Bronchial epithelial cell (primary cell): ENCODE measurements at places on chromosomes 4 and X.

- no peak for DNase-seq
Measured at GRCh38 chr4:152342293-152342692, 193.6 kb downstream of the FBXW7 start.

- no peak for DNase-seq
Measured at GRCh38 chr4:77745792-77746191, 73.4 kb downstream of the CNOT6L start.

DNA sequence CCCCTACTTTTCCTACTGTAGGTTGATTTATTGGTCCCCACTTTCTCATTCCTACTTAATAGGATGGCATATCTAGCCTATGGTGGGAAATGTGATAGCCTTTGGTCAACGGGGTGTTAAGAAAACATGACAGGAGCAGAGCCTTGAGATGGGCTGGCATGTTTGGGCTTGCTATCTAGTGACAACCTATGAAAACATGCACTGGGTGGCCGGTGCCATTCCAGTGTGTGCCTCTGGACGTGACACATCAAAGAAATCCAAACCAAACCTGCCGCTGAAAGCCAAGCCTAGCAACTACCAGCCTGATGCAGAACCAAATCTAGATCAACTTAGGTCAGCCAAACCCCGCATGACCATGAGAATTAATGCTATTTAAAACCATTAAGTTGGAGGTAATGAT is 317.6 kb downstream of the DMD start:
- peak; percentile 56 for DNase-seq

GRCh38 chr4:41287005-41287404 is 30.3 kb downstream of the UCHL1 start:
- DNase-seq: no peak

DNA sequence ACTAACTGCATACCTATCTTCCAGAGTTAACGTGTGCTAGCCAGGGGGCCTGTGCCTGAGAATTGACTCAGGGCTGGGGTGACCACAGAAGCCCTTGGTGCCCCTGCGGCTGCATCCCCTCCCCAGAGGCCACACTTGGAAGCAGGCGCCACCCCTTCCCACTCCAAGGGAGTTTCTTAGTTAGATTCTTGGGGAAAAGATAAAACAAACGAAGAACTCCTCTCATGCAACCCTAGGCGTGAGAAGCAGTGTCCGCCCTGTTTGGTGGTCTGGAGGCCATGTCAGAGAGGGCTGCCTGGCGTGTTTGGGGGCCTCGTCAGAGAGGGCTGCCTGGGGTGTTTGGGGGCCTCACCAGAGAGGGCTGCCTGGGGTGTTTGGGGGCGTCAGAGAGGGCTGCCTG is 50.3 kb upstream of the HGFAC start:
- DNase-seq: no peak
